Spinal cord (tissue), 10 donors: ENCODE measurements at places on chromosomes 6 and 20.

DNA sequence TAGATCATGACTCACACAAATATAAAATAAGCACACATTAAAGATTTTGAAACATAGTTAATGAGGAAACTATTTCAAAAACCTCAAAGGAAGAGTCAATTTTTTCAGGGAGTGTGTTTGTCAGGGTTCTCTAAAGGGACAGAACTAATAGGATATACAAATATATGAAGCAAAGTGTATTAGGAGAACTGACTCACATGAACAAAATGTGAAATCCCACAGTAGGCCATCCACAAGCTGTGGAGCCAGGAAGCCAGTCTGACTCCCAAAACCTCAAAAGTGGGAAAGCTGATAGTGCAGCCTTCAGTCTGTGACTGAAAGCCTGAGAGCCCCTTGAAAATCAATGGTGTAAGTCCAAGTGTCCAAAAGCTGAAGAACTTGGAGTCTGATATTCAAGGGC is 898.0 kb upstream of the EYS start:
- DNase-seq, result no peak

- no peak for DNase-seq
These were observed 19.4 kb downstream of the FAM50B start for GRCh38 chr6:3868544-3868943.

GRCh38 chr6:3575701-3576100 is 118.9 kb upstream of the SLC22A23 start:
- DNase-seq, result no peak

GRCh38 chr20:47950124-47950912 is 165.0 kb upstream of the SULF2 start:
- peak; percentile 56 for DNase-seq

DNA sequence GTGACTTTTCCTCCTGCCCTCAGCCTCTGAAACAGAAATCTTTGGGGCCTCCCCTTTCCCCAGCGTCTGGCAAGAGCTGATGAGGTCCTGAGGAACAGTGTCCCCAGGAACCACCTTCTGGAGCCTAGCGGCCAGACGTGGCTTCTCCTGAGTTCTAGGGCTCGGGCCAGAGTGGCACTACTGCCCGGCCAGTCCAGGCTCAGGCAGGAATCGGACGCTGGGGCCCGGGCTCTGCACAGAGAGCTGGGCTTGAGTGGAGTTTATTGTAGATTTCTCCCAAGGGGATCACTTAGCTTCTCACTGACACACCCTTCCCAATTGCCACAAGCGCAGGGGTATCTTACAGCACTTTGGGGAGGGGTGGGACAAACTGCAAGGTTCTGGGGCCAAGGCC is 20.2 kb downstream of the SDCBP2 start:
- no peak for DNase-seq

DNA sequence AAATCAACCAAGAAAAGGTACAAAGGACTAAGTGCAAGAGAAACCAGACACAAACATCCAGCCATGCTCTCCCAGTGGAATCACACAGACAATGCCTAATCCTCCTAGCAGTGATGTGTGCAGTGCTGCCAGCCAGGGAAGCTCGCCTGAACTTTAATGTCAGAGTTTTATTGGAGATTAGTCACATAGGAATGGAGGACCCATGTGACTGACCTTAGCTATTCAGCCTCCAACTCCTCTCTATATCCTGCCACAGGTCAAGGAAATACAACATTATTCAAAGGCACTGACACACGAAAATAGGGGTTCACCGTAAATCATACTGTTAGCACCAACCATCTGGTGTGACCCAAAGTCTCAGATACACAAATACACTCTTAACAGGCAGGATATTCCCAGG is 684.6 kb downstream of the DOK5 start:
- no peak for DNase-seq

- no peak for DNase-seq
These were observed 102.1 kb upstream of the TMEM181 start for GRCh38 chr6:158457616-158458278.

GRCh38 chr20:49562311-49563014 is 5.5 kb downstream of the PTGIS start:
- DNase-seq, result no peak

GRCh38 chr6:165034271-165034741 is 275.1 kb downstream of the C6orf118 start:
- no peak for DNase-seq

DNA sequence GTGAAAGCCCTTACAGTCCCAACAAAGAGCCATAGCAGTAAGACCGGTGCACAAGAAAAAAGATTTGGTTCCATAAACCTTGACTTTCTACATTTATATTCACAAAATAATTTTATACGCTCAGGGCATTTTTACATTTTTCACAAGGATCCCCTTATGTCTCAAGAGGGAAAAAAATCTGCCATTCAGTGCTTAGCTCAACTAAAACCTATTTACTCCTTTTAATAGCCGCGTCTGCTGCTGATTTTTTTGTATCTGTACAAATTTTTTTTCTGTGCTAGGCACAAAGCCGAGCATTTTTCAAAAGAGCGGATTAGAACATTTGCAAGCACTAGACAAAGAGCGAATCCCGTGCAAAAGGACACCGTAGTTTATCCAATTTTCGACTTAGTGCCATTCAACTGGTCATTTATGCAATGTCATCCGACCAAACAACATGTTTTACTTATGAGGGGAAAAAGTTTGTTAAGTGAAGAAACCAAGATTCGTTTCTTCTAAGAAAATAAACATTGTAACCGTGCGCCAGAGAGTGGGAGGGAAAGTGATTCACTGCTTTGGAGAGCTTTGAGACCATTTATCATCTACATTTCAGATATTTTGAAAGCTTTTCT is 3.7 kb downstream of the TFAP2D start:
- DNase-seq, result peak; percentile 50

GRCh38 chr6:20168690-20169089 is 43.6 kb downstream of the MBOAT1 start:
- no peak for DNase-seq

- DNase-seq, result no peak
These were observed 666.7 kb downstream of the UTRN start for GRCh38 chr6:144951730-144952437.

DNA sequence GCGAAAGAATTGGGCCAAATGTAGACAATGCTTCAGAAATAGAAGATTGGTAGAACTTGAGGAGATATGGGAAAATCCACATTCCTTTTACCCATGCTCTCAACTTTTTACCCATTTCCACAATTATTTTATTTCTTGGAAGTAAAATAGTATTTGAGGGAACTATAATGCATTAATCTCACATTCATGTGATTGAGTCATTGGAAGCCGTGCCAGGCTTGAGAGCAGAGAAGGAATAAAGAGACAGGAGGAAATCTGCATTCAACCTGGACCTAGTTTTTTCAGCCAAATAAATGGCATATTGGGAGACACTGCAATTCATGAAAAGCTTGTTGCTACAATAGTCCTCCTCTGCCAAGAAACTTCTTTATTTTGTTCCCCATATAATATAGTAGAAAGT is 2.8 kb upstream of the NUP153 start:
- no peak for DNase-seq

GRCh38 chr6:140623498-140623897 is 1249.0 kb upstream of the CITED2 start:
- DNase-seq, result no peak

- DNase-seq, result no peak
These were observed 40.8 kb upstream of the EPB41L1 start for GRCh38 chr20:36113566-36114250.

GRCh38 chr6:72589096-72589495 is 32.8 kb upstream of the KCNQ5 start:
- DNase-seq, result peak; percentile 5

DNA sequence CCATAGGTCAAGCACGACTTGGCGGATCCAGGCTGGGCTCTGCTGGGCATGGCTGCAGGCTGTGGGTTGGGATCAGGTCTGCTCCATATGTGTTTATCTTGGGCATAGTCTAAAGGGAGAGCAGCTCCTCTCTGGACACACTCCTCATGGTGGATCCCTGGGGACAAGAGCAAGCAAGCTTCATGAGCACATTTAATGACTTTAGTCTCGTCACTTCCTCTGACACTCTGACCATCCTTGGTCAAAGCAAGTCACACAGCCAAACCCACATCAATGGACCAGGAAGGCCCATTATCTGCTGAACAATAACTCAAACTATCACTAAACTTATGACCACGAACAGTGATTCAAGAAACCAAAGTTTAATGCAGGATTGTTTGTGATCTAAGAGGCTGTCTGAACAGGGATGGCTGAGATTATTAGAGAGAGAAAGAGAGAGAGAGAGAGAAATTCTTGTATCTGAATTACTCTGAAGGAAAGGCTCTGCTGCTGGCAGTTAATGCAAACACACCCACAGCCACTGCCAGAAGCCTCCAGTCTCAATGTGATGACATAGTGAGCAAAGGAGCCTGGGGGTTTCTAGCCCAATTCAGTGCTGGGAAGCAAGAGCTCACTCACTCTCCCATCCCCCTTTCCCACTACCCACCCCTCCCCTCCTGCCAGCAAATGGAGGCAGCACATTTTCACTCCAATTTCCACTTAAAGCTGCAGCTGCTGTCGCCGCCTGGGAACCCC is 490.2 kb upstream of the SULF2 start:
- peak; percentile 95 for DNase-seq

DNA sequence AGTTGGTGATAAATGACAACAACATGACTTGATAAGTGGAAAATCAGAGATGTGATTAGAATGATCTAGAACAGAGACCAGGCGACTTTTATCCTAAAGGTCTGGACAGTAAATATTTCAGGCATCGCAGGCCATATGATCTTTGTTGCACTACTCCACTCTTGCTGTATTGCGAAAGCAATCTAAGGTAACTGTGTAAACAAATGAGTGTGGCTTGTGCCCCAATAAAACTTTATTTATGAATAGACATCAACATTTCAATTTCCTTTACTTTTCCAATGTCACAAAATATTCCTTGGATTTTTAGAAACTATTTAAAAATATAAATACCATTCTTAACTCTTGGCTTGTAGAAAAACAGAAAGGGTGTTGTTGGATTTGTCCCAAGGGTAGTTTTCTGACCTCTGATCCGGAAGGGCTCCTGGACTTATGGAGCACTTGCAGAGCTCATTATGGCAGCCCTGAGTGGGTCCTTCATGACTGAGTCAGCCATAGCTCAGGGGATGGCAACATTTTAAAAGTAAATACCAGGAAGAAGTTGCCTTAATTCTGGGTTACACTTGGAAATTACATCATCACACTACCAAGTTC is 34.5 kb downstream of the IL20RA start:
- DNase-seq, result no peak

GRCh38 chr20:6057691-6058090 is 3.8 kb upstream of the LRRN4 start:
- DNase-seq, result no peak

GRCh38 chr6:155333414-155333813 is 19.1 kb upstream of the TFB1M start:
- DNase-seq, result no peak
